ENCODE measurements at places on chromosomes 5 and 9. TPM values are rescaled to one million over a fixed set of nuclear protein-coding genes. Genes with fewer than 3 reads are reported as not detected.

Gene PAEP
- not detected for total RNA-seq

GRCh38 chr9:131892162-131892707 is 152.4 kb upstream of the RAPGEF1 start:
- DNase-seq: no peak

DNA sequence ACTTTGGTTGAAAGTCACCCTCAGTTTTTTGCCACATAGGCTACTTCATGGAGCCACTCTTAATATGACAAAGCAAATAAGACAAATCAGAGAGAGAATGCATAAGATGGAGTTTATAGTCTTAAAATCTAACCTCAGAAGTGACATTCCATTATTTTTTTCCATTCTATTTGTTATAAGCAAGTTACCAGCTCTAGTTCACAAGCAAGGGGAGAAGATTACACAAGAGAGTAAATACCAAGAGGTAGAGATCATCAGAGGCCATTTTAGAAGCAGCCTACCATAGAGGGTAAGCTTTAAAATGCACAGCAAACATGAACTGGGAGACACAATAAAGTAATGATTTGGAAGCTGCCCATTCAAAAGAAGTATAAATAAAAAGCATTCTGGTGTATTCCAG is 651.3 kb upstream of the MEF2C start:
- peak; percentile 55 for DNase-seq

GRCh38 chr9:89988458-89988857 is 383.6 kb downstream of the GADD45G start:
- DNase-seq: no peak

Gene GABRA6
- total RNA-seq: not detected

DNA sequence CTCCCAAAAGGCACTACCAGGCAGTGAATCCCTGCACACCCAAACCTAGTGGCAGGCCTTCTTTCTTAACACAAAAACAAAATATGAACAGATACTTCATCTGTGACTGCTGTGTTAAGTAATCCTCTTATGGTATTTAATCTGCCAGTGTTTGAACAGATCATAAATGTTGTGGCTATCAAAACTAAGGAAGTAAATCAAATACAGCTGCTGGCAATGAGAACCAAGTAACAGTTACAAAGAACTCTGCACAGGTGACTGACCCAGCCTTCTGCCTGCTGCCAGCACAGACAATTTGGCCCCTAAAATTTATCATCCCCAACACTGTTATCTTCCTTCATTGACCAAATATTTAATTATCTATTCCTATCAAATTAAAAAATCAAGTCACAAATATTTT is 78.0 kb downstream of the GNAQ start:
- no peak for DNase-seq

DNA sequence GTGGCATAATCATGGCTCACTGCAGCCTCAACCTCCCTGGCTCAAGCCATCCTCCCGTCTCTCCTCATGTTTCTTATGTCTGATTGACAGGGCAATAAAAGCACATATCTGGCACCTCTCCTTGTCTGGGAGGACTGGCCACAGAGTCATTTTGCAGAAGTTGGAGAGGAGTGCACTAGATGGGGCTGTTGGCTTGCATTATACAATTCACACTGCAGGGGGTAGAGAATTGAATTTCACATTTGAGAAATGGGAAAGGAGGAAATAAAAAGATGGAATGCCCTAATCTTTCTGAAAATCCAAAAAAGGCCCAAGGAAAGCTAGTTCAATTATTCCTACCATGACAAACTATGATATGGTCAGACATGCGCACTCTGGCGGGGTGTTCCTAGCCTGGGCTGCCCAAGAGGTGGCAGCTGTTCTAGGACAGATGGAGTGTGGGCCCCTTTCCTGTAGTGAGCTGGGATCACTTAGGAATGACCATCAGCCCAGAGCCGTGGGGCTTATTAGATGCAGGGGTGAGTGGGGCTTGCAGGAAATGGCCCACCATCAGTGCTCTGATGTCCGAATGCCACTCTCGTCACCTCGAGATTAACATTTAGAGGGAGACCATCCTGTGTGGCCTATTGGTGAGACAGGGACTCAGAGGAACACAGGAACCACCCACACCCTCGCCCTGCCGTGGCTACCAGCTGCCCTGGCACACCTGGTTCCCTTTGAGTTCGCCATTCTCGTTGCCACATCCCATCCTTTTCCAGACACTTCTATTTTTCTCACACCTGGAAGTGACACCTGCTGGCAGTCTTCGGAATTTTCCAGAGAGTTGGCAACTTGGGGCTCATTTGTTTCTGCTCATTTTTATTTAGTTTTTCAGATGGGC is 21.8 kb upstream of the ANKRD18A start:
- DNase-seq: no peak

- DNase-seq: no peak
Observed at GRCh38 chr5:961002-961710, 47.4 kb upstream of the NKD2 start.

Gene ENTPD2
- not detected for total RNA-seq

DNA sequence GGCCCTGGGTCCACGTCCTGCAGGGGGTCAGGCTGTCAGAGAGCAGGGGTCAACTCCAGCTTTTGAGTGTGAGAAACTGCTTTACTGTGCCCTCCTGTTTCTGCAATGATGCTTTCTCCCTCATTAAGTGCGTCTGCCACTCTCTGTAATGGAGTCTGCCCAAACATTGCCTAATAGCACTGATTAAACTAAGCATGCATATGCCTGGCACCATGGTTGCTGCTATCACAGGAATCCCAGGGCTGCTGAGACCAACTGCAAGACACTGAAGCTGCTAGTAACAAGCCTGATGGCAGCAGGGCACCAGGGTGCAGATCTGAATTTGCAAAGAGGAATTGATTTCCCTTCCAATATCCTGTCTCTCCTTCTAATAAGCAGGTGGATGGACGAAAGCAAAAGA is 125.3 kb downstream of the SLC24A2 start:
- DNase-seq: no peak

GRCh38 chr9:106878934-106879333 is 16.0 kb downstream of the ZNF462 start:
- no peak for DNase-seq

GRCh38 chr5:132637241-132637640 is 20.7 kb upstream of the IL13 start:
- no peak for DNase-seq

DNA sequence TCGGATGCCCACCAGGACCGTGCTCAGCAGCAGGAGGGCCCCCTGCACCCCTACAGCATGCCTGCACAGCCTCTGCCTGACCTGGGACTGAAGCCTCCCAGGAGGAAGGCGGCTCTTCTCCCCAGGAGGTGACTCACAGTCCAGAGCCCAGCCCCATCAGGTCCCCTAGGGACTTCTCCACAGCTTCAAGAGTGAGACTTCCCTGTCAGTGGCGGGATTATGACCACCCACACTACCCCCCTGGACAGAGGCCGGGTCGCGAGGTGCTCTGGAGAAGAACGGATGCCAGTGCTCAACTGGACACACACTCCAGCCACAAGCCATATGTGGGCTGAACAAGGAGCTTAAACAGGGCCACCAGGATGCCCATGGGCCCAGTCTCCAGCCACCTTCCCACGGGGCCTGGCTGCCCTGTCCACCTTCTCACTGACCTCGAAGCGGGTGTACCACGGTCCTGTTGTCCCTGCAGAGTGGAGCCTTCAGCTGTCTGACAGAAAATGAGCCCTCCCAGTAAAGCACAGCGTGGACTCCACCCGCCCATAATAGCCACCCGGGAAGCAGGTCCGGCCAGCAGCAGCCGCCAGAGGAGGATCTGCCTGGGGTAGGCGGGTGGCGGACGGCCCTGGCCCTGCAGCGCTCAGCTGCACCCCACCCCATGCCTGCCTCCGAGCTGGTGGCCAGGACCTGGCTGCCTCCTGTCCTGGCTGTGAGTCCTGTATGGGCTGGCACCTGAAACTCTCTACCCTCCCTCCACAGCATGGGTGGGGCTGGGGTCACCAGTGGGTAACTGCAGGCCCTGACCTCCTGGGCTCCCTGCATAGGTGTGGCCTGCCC is 54.7 kb downstream of the SEMA4D start:
- DNase-seq: no peak

Gene SHOC1
- 0.07 TPM for total RNA-seq

DNA sequence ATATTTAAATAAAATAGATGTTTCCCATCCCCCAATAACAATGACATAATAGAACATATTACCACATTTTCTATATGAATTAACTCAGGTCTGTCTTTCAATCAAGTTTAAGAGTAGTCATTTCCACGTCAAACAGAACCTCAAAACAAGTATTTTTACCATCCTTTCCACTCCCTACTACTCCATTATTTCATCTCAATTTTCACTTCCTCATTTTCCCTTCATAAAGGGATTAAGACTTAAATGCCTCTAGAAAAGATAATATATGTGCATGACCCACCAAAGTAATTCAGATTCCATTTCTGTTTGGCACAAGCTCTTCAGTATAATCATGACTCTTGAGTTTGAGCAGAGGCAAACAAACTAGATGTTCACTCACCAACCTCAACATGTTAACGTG is 40.4 kb downstream of the ELOVL7 start:
- DNase-seq: no peak

DNA sequence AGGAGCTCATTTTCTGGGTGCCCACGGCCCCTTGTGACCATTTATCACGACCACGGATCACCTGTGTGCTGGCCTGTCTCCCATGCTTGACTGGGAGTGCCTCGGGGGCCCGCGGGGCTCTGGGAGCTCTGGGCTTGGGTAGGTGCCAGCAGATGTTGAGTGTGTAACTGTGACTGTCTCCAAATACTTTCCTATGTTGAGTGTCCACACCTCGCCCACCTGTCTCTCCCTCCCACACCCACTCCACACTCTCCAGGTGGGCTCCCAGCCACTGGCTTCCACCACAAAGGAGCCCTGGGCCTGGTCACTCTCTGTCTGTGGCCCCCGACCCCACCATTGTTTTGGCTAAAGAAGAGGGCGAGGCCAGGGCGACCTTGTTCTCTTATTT is 196.4 kb downstream of the CDK5RAP2 start:
- DNase-seq: no peak

GRCh38 chr9:35813434-35814105 is 1.3 kb downstream of the HINT2 start:
- no peak for DNase-seq

Gene WWC1
- total RNA-seq: 94.5 TPM

GRCh38 chr5:130549884-130550561 is 615.0 kb downstream of the HINT1 start:
- peak; percentile 29 for DNase-seq

DNA sequence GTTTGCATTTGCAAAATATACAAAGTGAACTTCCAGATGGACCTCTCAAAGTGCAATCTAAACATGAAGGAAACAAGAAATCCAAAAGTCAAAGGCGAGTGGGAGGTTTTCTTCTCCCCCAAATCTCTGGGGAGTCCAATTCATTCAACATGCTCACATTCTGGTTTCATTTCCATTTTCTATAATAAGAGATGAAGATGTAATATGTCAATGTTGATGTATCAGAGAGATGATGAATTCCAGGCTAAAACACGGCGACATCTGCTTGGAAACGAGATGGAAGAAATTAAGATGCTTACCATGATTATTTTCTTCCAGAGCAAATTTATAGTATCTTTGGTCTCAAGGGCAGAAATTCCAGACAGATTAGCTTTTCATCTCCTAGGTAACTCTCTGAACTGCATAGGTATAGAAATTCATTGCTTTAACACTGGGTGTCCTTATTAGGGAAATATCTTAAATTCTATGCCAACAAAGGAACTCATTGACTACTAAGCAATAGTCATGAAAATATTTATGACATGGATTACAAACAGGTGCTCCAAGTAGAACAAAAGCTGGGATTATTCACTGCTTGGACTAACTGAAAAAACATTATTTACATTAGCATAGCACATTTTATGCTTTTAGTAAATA is 287.9 kb downstream of the SEC61B start:
- DNase-seq: no peak

Gene CTXN3
- total RNA-seq: not detected

DNA sequence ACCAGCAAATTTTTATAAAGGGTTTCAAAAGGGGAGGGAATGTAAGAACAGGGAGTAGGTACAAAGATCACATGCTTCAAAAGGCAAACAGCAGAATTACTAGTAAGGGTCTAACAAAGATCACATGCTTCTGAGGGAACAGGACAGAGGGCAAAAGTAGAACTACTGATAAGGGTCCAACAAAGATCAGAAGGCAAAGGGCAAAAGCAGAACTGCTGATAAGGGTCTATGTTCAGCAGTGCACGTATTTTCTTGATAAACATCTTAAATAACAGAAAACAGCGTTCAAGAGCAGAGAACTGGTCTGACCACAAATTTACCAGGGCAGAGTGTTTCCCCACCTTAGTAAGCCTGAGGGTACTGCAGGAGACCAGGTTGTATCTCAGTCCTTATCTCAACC is 469.5 kb upstream of the PIK3R1 start:
- no peak for DNase-seq

GRCh38 chr5:88093765-88094164 is 174.9 kb downstream of the TMEM161B start:
- no peak for DNase-seq

Gene RASGRF2
- 2.6 TPM for total RNA-seq

- no peak for DNase-seq
Observed at GRCh38 chr5:97832645-97833296, 649.7 kb upstream of the RIOK2 start.

- no peak for DNase-seq
Observed at GRCh38 chr9:105416840-105417239, 31.0 kb upstream of the FSD1L start.

DNA sequence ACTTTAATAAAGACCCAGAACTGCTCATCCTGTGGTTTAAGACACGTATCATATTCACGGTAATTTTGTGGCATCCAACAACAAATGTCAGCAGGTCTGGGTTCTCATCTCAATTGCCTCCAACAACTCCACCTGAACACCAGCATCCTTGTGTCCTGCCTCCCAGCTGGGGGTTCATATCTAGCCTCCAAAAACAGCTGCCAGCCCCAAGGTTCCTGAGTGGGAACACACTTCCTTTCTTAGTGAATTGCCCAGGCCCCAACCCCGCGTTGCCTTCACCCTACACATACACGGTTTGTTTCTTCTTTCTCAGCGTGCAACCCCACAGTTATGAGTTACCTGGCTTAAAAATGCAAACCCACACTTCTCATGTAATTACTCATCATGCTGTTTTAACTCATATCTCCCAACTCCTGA is 77.9 kb downstream of the SEMA4D start:
- DNase-seq: no peak

- DNase-seq: no peak
Observed at GRCh38 chr9:109893241-109893640, 113.2 kb downstream of the PALM2AKAP2 start.

GRCh38 chr9:104774831-104775573 is 11.1 kb downstream of the NIPSNAP3B start:
- no peak for DNase-seq

GRCh38 chr5:163612358-163613149 is 107.1 kb downstream of the MAT2B start:
- no peak for DNase-seq

- no peak for DNase-seq
Observed at GRCh38 chr5:14326035-14326903, 183.1 kb downstream of the TRIO start.

Gene DCP2
- total RNA-seq: 24.5 TPM

- no peak for DNase-seq
Observed at GRCh38 chr5:106545325-106545724, 1125.4 kb downstream of the EFNA5 start.

GRCh38 chr9:107484117-107484723 is 5.3 kb downstream of the KLF4 start:
- no peak for DNase-seq

- no peak for DNase-seq
Observed at GRCh38 chr9:13508086-13508485, 228.6 kb upstream of the MPDZ start.

GRCh38 chr5:112532654-112533360 is 113.7 kb upstream of the EPB41L4A start:
- DNase-seq: no peak

GRCh38 chr5:147169399-147169798 is 65.4 kb upstream of the STK32A start:
- DNase-seq: peak; percentile 86

Gene PHYHD1
- 21.2 TPM for total RNA-seq

Gene ANKRD18B
- total RNA-seq: 3.1 TPM
